ENCODE measurements at places on chromosomes 16 and 17. TPM values are rescaled to one million over a fixed set of nuclear protein-coding genes. Genes with fewer than 3 reads are reported as not detected.

TBC1D3H gene
- total RNA-seq: not detected

TMEM235 gene
- 0.16 TPM for total RNA-seq

UBTF gene
- total RNA-seq: 63.9 TPM

DNAH17 gene
- 0.06 TPM for total RNA-seq

CALB2 gene
- total RNA-seq: not detected

HSD17B2 gene
- 137 TPM for total RNA-seq

NLRC3 gene
- 0.97 TPM for total RNA-seq

CDRT4 gene
- total RNA-seq: 4.9 TPM

SLC47A1 gene
- total RNA-seq: 1.4 TPM

FOXN1 gene
- not detected for total RNA-seq

KRT23 gene
- total RNA-seq: not detected

ZNF624 gene
- total RNA-seq: 3.4 TPM

TP53TG3C gene
- total RNA-seq: not detected

PYDC1 gene
- total RNA-seq: not detected

CDH5 gene
- total RNA-seq: 927 TPM

SLC12A4 gene
- total RNA-seq: 225 TPM

NPIPA7 gene
- total RNA-seq: 0.81 TPM

ABI3 gene
- 7.3 TPM for total RNA-seq

RGS9 gene
- 0.97 TPM for total RNA-seq

TMC8 gene
- 0.16 TPM for total RNA-seq

Measured in bladder microvascular endothelial cell (primary cell).